Kasumi-1 (cell line): ENCODE measurements at places on chromosomes 13 and 19.

GRCh38 chr13:110867380-110867779, 47.5 kb downstream of the ANKRD10 start:
- DNase-seq, result no peak

DNA sequence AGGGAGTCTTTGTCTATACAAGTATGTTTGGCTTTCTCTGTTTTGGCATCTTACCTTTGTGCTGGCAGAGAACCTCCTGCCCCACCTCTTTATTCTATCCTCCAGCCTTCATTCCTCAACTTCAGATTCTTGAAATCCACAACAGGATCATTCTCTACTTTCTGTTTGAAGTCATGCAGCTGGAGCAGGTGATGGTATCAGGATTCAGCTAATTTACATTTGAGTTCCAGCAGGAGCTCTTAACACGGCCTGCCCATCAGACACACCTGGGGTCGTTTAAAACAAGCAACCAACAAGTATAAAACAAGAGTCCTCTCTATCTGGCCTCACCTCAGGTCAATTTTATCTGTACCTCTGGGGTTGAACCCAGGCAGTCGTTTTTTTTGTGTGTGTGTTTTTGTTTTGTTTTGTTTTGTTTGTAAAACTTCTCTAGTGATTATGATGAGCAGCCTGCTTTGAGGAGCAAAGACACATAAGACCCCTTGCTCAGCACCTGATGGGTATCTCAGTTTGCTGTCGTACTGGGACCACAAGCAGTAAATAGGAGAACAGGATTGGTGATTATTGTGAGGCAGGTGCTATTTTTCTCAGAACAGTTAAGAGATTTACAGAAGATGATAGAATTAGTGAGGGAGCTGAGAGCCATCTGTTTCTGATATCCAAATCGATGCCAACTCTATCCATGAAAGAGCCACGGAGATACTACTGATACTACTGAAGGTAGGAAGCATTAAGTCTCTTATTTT, 78.4 kb downstream of the GPC6 start:
- no peak for DNase-seq

GRCh38 chr19:48403606-48404005, 10.1 kb downstream of the GRIN2D start:
- peak; percentile 87 for DNase-seq

DNA sequence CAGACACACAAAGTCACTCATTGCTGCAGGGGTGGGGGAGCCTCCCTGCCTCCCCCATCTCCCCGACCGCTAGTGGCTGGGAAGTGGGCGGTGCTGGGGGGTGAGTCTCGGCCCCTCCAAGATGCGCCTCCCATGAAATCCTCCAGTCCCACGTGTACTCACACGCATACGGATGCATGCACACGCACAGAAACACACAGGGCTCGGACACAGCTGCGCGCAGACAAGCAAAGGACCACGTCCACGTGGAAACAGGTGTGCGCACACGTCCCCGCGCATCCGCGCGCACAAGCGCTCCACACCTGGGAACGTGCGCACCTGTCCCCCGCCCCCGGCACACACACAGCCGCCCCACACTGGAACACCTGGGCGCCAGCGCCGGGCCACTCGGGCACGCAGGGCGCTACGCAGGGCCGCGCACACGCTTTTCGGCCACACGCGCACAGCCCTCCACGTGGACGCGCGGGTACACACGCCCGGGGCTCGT, 687 bp downstream of the MATK start:
- DNase-seq, result peak; percentile 31

GRCh38 chr13:74555651-74556420, 421.6 kb upstream of the KLF12 start:
- peak; percentile 37 for DNase-seq
